Muscle of back (tissue), 13 donors: ENCODE measurements at places on chromosomes 5 and 9. TPM values are rescaled to one million over a fixed set of nuclear protein-coding genes. Genes with fewer than 3 reads are reported as not detected.

Gene DMRT3
- 1.4 TPM for polyA plus RNA-seq

GRCh38 chr5:51225789-51226742 is 157.2 kb upstream of the ISL1 start:
- no peak for DNase-seq

Gene CCL27
- polyA plus RNA-seq = 0.91 TPM

Gene NME5
- polyA plus RNA-seq = 0.83 TPM

- no peak for DNase-seq
Observed at GRCh38 chr5:5666369-5666768, 243.9 kb downstream of the ICE1 start.

Gene BHMT2
- 4.5 TPM for polyA plus RNA-seq

Gene PAPPA
- 0.94 TPM for polyA plus RNA-seq

DNA sequence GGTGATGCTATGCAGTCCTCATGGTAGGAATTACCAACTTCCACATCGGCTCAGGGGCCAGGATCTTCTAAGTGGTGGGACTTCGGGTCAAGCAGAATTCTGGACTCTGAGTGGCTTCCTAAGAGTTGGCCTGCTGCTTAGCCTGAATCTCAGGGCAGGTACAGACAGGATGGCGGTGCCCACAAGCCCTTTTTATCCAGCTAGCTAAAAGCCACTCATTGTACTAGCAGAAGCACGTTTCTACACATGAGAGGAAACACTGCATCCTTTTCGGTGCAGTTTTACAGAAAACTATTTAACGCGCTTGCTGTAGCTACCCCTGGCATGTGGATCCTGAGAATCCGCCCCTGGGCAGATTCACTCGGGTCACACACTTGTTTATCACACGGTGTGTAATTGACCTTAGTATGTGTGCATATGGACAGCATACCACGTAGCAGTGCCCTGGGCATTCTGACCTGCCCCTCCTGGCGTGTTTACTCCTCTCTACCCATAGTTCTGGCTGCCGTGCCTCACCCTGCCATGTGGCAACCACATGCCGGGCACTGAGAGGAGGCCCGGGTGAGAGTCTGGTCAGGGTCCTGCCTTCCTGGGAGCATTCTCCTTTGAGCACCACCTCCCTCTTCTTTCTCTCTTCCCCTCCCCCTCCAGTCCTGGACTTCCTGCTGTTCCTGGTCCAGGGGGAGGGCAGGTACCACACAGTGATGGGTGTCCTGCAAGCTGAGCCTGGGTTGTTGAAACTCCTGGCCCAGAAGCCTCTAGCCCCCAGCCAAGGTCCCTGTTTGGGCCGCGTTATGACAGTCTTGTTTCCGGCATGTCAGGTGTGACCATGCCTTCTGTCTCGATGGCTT is 65.9 kb downstream of the DAB2IP start:
- no peak for DNase-seq

Gene TMEM174
- not detected for polyA plus RNA-seq
